ENCODE measurements at places on chromosomes 3 and 15.
A peak's percentile ranks its signal among the peaks of the same experiment; 100 is the strongest.

- DNase-seq, result no peak
These were observed 40.1 kb downstream of the ANAPC13 start for GRCh38 chr3:134445636-134446035.

DNA sequence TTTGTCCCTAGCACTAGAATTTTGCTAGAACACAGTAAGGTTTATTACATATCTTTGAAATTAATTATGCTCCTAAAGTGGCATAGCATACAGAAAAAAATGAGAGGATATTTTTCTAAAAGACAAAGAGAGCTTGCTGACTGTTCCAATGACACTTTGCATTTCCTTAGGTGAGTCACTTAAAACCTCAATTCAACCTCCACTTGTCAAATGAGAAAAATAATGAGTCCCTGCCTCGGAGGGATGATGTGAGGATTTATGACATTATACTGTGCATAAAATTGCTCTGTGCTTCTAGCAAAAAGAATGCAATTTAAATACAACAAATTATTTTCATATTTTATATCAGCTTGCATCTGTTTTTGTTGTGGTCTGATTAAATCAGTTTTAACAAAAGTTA, 1417.0 kb upstream of the ALCAM start:
- DNase-seq, result no peak

- no peak for DNase-seq
These were observed 101.2 kb downstream of the SMAD6 start for GRCh38 chr15:66803182-66803729.

DNA sequence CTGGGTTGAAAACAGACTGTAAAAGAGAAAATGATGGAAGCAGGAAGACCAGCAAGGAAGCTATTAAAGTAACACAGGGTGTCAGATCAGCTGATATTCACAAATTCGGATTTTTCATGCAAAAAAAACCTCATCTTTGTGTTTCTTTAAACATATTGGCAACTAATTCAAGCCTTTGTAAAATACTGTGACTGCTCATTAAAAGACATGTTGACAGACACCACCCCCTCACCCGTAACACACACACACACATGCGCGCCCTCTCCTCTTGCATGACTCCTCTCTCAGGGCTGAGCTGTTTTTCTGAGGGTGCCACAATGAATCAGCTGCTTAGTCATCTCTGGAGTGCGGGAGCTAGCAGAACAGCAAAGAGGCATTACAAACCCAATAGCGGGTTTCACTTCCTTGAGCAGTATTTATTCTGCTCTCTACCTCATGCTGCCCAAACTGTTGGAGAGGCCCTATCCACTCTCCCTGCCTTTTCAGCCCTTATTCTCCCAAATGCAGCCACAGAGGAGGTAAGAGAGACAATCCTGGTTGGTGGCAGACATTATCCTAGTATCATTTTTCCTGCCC, 35.8 kb upstream of the CCDC80 start:
- DNase-seq, result peak; percentile 61

GRCh38 chr3:153652076-153652475, 469.1 kb upstream of the ARHGEF26 start:
- DNase-seq, result no peak

GRCh38 chr15:92109191-92109873, 255.8 kb downstream of the SLCO3A1 start:
- no peak for DNase-seq

DNA sequence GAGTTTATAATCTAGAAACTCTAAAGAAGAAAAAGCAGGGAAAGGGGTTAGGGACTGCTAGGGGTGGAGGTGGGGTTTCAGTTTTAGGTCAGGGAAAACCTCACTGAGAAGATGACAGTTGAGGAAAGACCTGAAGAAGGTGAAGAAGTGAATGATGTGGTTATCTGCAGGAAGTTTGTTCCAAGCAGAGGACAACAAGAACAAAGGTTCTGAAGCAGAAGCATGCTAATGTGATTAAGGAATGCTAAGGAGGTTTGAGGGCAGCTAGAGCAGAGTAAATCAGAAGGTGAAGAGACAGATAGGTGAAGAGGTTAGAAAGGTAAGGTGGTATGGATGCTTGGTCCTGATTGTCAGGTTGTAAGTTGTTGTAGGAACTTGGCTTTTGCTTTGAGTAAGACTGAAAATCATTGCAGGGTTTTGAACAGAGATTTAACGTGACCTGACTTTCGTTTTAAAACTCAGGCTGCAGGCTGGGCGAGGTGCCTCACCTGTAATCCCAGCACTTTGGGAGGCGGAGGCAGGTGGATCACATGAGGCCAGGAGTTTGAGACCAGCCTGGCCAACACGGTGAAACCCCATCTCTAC, 8.6 kb downstream of the OXSR1 start:
- DNase-seq, result no peak

GRCh38 chr3:12507591-12508281, 23.5 kb downstream of the TSEN2 start:
- DNase-seq, result no peak

- no peak for DNase-seq
These were observed 198.7 kb upstream of the CHRNA7 start for GRCh38 chr15:31831596-31831995.

- DNase-seq, result no peak
These were observed 43.1 kb downstream of the COL8A1 start for GRCh38 chr3:99681512-99681911.

DNA sequence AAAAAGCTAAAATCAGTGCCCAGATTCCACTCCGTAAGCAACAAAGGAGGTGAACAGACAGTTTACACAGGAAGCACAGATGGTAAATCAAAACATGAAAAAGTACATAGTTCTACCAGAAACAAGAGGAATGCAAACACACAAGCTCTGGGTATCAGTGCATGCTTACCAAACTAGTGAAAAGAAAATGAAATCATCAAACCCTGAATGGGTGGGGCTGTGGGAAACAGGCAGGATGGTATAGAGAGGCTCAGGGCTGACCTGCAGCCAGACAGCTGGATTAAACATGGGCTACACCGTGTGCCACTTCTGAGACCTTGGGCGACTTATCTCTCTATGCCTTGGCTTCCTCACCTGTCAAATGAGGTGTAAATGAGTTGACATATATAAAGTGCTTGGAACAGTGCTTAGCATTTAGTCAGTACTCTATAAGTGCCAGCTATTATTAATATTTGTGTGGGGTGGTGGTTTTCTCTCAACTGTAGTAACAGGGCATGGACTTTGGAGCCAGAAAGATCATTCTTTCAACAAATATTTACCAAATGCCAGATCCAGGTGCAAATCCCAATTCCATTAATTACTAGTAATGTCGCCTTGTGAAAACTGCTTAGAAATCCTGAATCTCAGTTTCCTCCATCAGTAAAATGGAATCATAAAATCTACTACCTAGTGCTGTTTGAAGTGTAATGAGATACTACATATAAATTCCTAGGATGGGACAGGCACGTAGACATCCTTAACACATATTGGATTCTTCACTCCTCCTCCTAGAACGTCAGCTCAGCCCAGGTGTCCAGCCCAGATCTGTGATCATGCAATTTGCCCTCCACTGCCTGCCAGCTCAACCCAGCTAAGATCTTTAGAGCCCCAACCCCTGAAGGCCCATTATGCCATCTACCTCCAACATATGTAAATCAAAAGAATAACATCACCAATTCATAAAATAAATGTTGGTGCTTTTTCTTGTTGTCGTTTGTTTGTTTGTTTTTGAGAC, 55.5 kb upstream of the SMAD3 start:
- DNase-seq, result no peak

DNA sequence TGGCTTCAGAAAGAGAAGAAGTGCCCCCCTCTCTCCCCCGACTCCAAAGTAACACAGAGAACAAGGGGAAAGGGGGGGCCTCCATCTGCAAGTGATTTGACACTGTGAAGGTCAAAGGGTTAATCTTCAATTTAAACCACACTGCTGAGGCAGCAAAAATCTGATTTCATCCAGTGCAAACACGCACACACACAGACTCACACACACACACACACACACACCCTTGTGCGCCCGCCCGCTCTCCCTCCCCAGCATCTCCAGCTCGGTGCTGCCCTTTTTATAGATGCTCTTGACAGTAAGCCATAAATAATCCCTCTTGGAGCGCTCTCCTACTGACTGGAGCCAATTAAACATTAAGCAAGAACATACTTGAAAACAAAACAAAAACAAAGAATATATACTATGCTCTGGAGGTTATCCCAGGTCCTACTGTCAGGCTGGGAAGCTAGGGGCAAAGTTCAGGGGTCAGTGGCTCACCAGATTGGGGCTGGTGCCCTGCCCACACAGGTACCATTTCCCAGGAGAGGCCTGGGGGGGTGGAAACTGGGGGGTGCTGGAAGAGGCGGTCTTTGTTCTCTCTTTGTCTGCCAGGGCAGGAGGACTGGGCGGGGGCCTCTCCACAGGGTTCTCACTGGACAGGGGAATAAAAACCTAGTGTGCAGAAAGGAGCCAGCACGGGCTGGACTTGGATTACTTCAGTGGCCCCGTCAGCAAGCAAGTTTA, 16.3 kb downstream of the BMF start:
- DNase-seq, result no peak

DNA sequence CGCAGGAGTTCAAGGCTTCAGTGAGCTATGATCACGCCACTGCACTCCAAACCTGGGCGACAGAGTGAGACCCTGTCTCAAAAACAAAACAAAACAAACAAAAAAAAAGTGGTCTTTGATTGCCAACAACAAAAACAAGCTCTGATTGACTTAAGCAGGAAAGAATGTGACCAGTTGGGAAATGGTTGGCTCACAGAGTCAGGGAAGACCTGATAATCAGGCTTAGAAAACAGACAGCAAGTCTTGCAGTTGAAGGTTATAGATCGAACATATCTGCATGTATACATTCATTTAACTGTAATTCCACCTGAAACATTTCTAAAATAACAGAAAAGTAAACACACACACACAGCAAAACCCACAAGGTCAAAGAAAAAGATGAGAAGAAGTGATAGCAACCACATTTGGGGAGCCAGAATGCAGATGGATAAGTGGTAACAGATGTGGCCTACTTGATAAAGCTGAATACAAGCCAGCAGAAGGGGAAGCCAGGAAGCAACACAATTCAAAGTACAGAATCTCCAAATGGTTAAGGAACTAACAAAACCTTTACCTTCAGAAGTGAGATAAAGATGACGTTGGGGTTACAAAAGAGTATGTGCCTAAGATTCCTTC, 699.9 kb upstream of the ZNF385D start:
- DNase-seq, result no peak

DNA sequence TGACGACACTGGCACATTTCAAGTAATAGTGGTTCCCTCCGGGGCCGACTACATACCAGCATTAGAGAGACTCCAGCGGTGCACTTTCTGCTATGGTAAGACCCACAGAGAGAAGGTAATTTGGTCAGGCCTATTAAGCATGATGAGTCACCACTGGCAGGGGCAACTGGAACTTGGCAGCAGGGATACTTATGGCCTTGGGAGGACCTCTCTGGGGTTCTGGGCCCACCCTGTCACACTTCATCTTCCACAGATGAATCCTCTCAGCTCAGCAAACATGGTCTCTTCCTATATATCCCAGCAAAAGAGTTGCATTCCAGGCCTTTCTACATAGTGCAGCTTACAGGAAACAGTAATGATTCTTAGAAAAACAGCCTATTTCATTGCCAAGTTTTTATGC, 88.0 kb downstream of the PIK3R4 start:
- DNase-seq, result no peak

DNA sequence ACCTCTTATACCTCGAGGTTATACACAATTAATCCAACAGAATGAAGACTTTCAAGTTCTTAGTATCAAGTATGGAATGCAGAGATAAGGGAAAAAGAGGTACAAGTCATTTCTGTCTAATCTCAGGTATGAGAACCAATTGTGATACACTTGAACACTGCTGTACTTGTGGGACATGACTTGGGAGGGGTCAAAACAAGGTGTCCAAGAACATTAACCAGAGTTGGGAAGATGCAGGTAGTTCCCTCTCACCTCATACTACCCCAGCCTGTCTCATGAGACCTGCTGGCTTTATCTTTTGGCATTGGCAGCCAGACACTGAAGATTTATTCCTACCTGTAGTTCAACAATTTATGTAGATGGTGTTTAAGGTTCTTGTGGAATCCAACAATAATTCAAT, 209.7 kb downstream of the NR1D2 start:
- no peak for DNase-seq

- DNase-seq, result no peak
These were observed 6.1 kb downstream of the ATG3 start for GRCh38 chr3:112555535-112556170.

DNA sequence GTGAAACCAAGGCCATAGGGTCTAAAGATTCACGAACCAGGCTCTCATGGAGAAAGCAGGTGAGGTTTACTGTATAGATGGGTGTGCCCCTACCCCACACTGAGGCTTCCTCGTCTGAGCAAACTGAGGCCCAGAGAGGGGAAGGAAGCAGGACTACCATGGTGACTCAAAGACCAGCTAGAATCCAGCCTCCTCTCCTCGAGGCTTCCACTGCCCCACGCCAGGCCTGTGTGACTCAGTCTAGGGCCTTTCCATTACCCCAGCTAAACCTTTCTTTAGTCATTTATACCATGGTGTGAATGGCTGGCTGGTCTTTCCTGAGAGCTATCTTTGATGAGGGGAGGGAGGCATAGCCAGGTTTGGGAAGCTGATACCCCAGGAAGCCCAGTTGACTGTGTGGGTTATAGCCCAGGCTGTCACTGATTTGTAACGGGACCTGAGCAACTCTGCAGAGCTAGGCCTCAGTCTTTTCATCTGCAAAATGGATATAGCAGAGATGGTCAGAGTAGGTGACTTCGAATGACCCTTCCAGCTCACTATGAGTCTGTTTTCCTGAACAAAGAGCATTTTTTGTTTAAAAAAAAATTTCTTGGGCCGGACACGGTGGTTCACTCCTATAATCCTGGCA, 3.0 kb upstream of the RHO start:
- no peak for DNase-seq

DNA sequence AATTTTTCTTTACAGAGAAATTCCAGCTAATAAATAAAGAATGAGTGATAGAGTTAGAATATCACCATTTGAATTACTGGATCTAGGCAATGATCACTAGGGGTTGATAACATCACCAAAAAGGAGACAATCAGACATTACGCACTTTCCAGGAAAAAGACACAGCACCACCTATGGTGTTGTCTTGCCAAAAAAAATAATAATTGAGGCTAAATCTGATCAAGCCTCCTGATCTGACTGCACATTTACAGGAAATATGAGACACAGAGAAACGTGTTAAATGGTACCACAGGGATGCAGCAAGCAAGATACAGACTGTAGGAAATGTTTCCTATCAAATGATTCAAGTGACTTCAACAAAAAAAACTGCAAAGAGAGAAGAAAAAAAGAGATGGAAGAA, 92.8 kb downstream of the EOMES start:
- no peak for DNase-seq

GRCh38 chr3:179695672-179696313, 43.0 kb downstream of the USP13 start:
- DNase-seq, result no peak

- no peak for DNase-seq
These were observed 4.3 kb upstream of the LTF start for GRCh38 chr3:46468753-46469600.

- DNase-seq, result no peak
These were observed 105.7 kb downstream of the ZNF385D start for GRCh38 chr3:21645121-21645897.

Data from naive thymus-derived CD8-positive, alpha-beta T cell (primary cell).